ENCODE measurements at places on chromosomes 7 and 10.

DNA sequence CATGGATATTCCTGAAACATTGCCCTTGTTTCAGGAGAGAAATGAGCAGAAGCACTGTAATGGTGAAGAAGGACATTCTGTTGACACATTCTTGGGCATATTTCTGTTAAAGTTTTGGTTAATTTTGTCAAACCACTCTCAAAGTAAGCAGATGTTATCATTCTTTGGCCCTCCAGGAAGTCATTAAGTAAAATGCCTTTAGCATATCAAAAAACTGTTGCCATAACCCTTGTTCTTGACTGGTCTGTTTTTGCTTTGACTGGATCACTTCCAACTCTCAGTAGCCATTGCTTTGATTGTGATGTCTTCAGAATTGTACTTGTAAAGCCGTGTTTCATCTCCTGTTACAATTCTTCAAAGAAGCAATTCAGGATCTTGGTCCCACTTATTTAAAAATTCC, 404.3 kb upstream of the LRRTM3 start:
- no peak for DNase-seq

GRCh38 chr7:55539380-55539779, 32.9 kb downstream of the VOPP1 start:
- no peak for DNase-seq

DNA sequence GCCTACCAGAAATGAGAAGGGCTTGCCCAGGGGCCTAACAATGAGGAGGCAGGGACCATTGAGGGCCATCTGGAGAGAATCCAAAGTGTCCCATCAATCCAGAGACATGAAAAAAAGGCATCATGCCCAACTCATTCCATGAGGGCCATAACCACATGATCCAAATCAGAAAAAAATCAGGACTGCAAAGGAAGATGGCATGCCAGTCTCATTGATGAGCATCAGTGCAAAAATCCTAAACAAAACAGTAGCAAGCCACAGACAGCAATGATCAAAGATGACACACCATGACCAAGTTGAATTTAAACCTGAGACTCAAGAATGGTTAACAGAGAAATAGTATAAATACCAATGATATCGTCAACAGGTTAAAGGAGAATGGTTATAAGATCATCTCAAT, 7.0 kb upstream of the CYP3A4 start:
- no peak for DNase-seq

GRCh38 chr7:6242561-6242960, 29.9 kb downstream of the CYTH3 start:
- no peak for DNase-seq

- DNase-seq: no peak
These were observed 20.4 kb upstream of the CCSER2 start for GRCh38 chr10:84308021-84308420.

DNA sequence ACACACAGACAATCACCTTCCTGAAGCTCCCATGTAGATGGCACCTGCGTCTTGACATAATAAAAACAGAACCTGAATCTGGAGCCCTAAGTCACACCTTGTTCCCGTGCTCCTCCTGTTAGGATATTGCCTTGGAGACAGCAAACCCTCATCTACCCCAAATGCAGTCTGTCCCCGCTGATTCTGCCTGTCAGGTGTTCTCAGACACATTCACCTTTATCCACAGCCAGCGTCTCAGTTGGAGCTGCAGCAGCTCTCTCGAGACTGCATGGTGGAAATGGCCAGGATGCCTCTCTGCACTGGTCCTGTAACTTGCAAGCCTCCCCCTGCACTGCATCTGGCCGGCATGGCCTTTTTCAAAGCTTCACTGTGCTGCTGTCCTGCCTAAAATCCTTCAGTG, 218.0 kb upstream of the ZNF32 start:
- DNase-seq: no peak

DNA sequence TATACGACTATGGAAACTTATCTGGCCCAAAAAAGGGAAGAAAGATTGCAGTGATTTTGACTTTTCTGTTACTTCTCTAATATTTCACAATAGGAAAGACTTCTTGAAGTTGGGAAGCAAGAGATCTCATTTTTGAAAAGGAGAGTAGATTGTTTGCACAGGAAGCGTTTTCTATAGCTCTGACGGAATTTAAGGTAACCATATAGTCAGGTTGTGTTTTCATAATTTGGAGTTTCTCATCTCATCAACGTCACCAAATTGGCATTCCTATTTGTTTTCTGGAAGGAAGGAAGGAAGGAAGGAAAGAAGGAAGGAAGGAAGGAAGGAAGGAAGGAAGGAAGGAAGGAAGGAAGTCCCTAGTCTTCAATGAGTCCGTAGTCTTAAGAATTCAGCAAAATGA, 732.0 kb downstream of the XPNPEP1 start:
- no peak for DNase-seq

DNA sequence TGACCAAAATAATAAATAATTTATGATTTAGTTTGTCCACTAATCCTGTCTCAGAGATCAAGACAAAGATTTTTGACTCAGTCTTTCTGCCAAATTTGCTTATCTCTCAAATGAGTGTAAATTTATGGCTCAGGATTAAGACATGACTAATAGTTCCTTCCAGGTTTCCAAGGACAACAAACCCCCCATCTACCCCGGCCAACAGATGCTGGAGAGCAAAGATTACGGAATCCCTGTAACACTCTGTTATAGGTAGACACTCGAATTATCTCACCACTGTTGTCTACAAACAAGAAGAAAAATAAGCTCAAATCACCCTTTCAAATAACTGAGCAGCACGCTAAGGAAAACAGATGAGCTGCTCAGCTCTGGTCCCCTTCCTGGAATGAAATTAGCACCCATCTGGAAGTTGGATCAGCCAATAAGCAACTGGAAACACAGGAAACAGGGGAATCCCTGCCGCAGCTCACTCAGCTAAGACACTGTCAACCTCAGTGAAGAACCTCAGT, 56.8 kb upstream of the SVIL start:
- DNase-seq: no peak

DNA sequence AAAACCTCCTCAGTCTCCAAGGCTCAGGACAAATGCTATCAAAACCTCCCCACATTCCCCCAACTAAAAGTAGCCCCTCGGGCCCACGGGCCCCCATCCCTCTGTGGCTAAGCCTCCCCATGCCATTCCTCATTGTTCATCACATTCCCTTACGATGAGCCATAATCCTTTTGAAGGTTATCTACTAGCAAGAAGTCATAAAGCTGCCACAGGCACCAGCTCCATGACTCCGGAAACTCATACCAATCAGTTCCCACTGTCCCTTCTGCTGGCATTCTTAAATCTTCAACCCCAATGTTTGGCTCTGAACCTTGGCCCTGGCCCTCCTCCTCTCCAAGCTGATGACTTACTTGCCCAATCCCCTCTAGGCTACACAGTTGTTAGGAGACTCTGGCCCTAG, 19.4 kb upstream of the TM9SF3 start:
- no peak for DNase-seq

- no peak for DNase-seq
These were observed 83.9 kb downstream of the FGFR2 start for GRCh38 chr10:121514141-121514865.

DNA sequence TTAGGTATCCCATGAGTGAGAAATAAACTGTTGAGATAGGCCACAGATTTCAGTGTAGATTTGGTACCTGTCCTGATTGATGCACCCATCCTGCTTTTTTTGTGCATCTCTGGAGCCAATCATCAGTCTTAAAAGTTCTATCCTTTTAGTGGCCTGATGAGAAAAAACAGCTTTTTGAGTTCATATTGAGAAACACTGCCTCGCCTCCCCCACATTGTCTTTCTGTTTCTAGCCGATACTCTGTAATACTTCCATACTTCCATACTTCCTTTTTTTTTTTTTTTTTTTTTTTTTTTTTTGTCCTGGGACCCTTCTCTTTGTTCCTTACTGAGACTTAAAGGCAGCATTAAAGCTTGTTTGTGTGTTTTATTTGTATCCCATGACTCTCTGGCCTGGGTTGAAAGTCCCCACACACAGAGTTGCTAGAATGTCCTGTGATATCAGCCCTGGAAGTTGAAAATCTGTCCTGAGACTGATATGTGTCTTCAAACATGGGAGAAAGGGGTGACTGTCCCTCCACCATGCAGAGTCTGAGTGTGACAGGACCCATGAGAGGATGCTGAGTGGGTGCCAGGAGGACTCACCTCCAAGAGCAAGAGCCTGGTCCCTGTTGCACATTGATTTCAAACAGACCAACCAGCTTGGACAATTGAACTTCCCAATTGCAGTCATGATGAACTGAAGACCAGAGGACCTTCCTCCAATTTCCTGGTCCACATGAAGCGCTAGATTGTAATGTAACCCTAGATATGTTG, 5.7 kb downstream of the ZNF22 start:
- DNase-seq: no peak

DNA sequence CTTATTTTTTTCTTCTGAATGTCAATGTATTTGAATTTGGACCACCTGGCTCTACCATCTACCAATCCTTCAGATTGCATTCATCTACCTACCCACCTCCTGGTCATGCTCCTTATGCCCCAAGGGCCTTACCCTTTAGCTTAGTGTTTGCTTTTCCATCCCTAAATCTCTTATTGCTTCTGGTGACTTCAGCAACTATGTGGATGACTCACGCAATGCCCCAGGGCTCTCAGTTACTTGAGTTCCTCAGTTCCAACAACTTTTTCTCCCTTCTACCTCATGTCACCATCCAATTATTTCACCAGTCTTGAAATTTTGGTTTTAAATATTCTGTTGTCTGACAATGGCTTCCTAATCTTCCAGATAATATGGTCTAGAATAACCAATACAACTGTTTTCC, 118.9 kb downstream of the CFAP58 start:
- DNase-seq: no peak

DNA sequence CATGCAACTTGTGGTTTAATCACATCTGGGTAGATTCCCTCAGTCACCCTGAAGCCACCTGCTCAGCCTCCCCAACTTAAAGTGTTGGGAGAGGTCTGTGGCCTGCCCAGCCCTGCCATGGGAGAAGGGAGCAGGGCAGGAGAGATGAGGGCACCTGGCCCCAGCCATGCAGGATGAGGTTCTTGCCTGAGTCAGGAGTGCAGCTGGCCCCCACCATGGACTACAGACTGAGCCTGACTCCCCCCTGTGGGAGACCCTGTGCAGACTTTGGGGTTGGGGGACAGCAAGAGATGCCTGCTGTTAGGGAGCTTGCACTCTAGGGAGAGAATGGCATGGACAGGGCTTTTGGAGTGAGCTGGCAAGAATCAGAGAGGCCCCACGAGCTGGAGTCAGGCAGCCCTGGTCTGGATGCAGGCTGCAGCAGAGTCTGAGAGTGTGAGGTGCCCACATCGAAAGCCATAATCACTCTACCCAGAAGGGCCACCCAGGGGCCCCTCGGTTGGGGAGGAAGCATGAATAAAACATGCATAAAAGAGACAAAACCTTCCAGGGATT, 34.7 kb upstream of the DPYSL4 start:
- DNase-seq: no peak

DNA sequence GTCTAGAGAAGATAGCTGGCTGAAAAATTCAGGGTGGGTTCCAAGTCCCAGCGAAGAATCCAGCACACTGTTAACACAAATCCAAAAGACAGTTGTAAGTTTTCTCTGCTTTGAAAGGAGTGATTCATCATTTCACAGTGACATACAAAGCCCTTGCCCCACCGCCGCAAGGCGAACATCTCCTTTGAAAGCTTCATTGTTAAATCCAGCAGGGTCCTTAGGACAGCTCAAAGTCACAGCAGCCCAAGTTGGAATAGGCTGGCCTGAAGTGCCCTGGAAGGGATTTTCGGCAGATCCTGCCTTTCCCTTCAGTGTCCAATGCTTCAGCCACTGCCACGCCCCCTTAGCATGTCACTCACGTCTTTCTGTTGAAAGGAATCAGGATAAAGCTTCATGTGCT, 526.1 kb downstream of the CALN1 start:
- no peak for DNase-seq

- DNase-seq: no peak
These were observed 600.5 kb downstream of the MAGI2 start for GRCh38 chr7:78852951-78853350.

DNA sequence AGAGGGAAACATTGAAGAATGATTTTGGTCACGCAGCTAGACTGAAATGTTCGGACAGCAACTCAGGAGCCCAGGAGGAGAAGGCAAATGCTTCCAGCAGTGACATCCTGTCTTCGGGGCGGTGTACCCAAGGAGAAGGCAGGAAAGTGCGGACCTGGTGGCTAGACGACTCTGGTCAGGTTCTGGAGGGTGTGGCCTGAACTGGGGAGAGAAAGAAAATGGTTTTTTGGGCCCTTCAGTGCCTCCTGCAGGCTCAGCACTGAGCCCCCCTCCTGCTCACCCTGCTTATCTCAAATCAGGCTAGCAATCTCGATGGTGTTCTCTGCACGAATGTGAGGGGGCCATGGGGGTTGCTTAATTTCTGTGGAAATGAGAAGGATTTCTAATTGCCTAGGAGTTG, 26.7 kb upstream of the TARP start:
- no peak for DNase-seq

GRCh38 chr7:143385891-143386781, 5.0 kb downstream of the ZYX start:
- no peak for DNase-seq

DNA sequence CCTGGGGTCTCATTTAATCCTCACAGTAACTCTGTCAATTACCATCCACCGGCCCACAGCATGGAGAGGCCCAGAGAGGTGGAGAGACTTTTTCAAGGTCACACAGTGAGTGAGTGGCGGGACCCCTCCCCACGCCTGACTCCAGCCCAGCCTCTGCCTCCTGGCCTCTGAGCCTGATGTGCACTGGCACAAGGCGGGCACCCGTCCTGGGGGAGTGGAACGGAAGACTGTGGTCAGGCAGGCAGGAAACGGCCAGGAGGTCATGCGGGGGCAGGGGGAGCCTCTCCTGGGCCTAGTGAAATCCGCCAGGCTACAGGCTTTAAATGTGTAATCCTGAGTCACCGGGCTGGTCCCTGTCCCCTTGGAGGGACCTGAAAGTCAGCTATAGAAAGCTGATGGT, 32.2 kb downstream of the ZCCHC24 start:
- DNase-seq: no peak

- no peak for DNase-seq
These were observed 93.2 kb upstream of the DGKB start for GRCh38 chr7:14995774-14996173.

GRCh38 chr7:137690635-137691034, 156.1 kb downstream of the DGKI start:
- no peak for DNase-seq

DNA sequence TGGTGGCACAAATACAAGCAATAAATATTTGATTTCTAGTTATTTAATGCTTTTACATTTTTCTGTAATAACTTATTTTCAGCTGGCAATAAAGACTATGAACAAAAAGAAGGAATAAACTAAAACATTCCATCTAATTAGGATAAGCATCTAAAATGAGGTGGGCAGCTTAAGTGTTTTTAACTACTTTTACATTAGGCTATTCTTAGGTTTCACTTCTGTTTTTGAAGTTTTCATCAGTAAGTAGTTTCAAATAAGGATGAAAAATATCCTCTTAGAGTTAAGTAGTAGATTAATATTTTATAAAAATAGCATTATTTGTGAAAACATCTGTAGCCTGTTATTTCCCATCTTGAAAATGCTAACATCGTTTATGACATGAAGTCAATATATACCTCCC, 15.9 kb downstream of the NT5C2 start:
- no peak for DNase-seq

GRCh38 chr7:129851809-129852208, 101.0 kb downstream of the UBE2H start:
- no peak for DNase-seq

All from stimulated activated CD4-positive, alpha-beta T cell treated with anti-CD3 and anti-CD28 coated beads, Interleukin-4, amount 100 ng/mL, for 4 hours (primary cell).